ENCODE measurements at places on chromosomes 13 and 19. TPM values are rescaled to one million over a fixed set of nuclear protein-coding genes. Genes with fewer than 3 reads are reported as not detected.

Gene PINLYP
- total RNA-seq, result 4.3 TPM

Gene GJB2
- not detected for total RNA-seq

GRCh38 chr13:91214031-91214430 is 133.5 kb upstream of the MIR17HG start:
- H3K27me3 ChIP-seq, result peaks cover 3% of the 10 kb centered on the region
- no peak for DNase-seq
- peaks cover 26% of the 10 kb centered on the region for H3K4me1 ChIP-seq
- no peak overlapping the region for H3K27ac ChIP-seq
- H3K36me3 ChIP-seq, result no peaks in the 10 kb centered on the region
- H3K4me3 ChIP-seq, result no peak overlapping the region

- no peak overlapping the region for H3K4me3 ChIP-seq
- no peaks in the 10 kb centered on the region for H3K36me3 ChIP-seq
- DNase-seq, result no peak
- H3K27me3 ChIP-seq, result no peaks in the 10 kb centered on the region
- no peaks in the 10 kb centered on the region for H3K4me1 ChIP-seq
Measured at GRCh38 chr13:27280009-27280656, 9.5 kb downstream of the RASL11A start.

- peaks cover 22% of the 10 kb centered on the region for H3K36me3 ChIP-seq
- peaks cover 24% of the 10 kb centered on the region for H3K4me1 ChIP-seq
- H3K27me3 ChIP-seq, result no peaks in the 10 kb centered on the region
- DNase-seq, result no peak
- H3K4me3 ChIP-seq, result no peak overlapping the region
Measured at GRCh38 chr13:80334597-80335260, 6.2 kb downstream of the SPRY2 start.
